ENCODE measurements at places on chromosomes 5 and 9.

DNA sequence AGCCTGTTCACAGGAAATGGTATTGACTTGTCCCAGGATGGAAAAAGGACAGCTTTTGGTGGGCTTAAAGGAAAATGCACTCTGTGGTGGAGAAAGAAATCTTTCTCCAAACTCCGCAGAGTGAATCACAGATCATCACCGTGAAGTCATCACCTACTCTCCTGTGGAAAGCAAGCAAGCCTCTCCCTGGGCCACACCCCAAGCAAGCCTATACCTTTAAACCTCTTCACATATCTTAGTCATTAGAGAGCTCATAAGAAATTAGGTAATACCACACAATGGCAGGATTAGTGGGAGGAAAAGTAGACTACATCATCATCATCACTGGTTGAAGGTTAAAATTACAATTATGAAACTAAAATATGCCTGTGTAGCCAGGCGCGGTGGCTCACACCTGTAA is 23.2 kb downstream of the TLE1 start:
- H3K4me1 ChIP-seq, result no peaks in the 10 kb centered on the region
- H3K27me3 ChIP-seq, result no peaks in the 10 kb centered on the region
- H3K36me3 ChIP-seq, result no peaks in the 10 kb centered on the region
- no peak overlapping the region for H3K4me3 ChIP-seq

GRCh38 chr5:78593465-78593864 is 55.1 kb downstream of the LHFPL2 start:
- H3K4me1 ChIP-seq, result peaks cover 53% of the 10 kb centered on the region
- no peaks in the 10 kb centered on the region for H3K27me3 ChIP-seq
- H3K4me3 ChIP-seq, result no peak overlapping the region
- no peaks in the 10 kb centered on the region for H3K36me3 ChIP-seq
- DNase-seq, result no peak

GRCh38 chr9:132216861-132217619 is 55.2 kb downstream of the NTNG2 start:
- H3K4me1 ChIP-seq, result peaks cover 11% of the 10 kb centered on the region
- DNase-seq, result no peak
- no peaks in the 10 kb centered on the region for H3K36me3 ChIP-seq
- H3K4me3 ChIP-seq, result no peak overlapping the region
- H3K27me3 ChIP-seq, result no peaks in the 10 kb centered on the region

- 0 out of 2 replicates have a peak, but pooled peaks cover 5% of the 10 kb centered on the region for H3K27me3 ChIP-seq
- peaks cover 7% of the 10 kb centered on the region for H3K4me1 ChIP-seq
- DNase-seq, result no peak
These were observed 30.4 kb upstream of the B4GALT1 start for GRCh38 chr9:33197279-33198152.

GRCh38 chr9:99970481-99970880 is 64.0 kb downstream of the STX17 start:
- H3K4me3 ChIP-seq, result no peak overlapping the region
- no peak for DNase-seq
- H3K36me3 ChIP-seq, result no peaks in the 10 kb centered on the region
- H3K27ac ChIP-seq, result no peak overlapping the region
- H3K4me1 ChIP-seq, result peaks cover 15% of the 10 kb centered on the region

GRCh38 chr5:37751227-37751626 is 88.6 kb downstream of the GDNF start:
- no peak for DNase-seq
- H3K4me3 ChIP-seq, result no peak overlapping the region
- no peaks in the 10 kb centered on the region for H3K36me3 ChIP-seq
- no peaks in the 10 kb centered on the region for H3K4me1 ChIP-seq

- H3K27ac ChIP-seq, result no peak overlapping the region
- peaks cover 6% of the 10 kb centered on the region for H3K27me3 ChIP-seq
- H3K36me3 ChIP-seq, result no peaks in the 10 kb centered on the region
- H3K4me3 ChIP-seq, result no peak overlapping the region
- no peak for DNase-seq
- no peaks in the 10 kb centered on the region for H3K4me1 ChIP-seq
These were observed 46.2 kb upstream of the PCSK5 start for GRCh38 chr9:75844321-75844720.

DNA sequence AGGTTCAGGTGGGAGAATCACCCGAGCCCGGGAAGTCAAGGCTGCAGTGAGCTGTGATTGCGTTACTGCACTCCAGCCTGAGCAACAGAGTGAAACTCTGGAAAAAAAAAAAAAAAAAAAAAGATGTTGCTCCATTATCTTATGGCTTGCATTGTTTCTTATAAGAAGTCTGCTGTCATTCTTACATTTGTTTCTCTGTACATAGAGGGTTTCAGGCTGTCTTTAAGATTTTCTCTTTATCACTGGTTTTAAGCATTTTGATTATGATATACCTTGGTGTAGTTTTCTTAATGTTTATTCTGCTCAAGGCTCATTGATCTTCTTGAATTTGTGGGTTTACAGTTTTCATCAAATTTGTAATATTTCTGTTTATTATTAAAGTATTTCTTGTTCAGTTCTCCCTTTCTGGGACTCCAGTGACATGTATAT is 35.2 kb downstream of the MVB12B start:
- no peak for DNase-seq
- no peak overlapping the region for H3K4me3 ChIP-seq
- H3K4me1 ChIP-seq, result no peaks in the 10 kb centered on the region
- H3K27me3 ChIP-seq, result no peaks in the 10 kb centered on the region

DNA sequence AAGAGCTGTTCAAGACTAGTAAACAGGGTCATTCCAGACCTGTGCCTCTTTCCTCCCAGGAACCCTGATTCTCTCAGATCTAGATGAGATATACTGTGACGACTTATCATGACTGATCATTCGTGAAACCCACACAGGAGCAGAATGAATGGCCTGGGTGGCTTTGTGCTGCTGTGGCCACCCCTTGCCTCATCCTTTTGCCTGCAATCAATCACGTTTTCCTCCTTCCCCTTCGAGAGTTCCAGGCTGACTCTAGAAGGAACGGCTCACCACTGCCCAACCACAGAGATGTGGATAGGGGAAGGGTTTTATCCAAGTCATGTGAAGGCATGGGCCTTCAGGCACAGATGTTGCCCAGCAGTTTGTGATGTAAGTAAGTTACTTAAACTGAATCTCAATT is 5.8 kb downstream of the ANXA6 start:
- no peak overlapping the region for H3K27ac ChIP-seq
- no peaks in the 10 kb centered on the region for H3K36me3 ChIP-seq
- H3K27me3 ChIP-seq, result no peaks in the 10 kb centered on the region
- peaks cover 12% of the 10 kb centered on the region for H3K4me1 ChIP-seq
- H3K4me3 ChIP-seq, result no peak overlapping the region

DNA sequence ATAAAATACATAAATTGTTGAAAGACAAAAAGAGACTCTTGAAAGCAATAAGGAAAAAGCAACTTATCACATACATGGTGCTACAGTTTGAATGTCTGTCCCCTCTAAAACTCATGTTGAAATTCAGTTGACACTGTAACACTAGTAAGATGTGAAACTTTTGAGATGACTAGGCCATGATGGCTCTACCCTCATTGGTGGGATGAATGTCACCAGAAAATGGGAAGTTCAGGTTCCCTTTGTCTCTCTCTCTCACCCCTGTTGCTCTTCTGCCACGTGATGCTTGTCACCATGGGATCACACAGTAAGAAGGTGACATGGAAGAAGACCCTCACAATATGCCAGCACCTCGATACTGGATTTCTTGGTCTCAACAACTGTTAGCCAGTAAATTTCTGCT is 50.3 kb upstream of the SPTLC1 start:
- H3K36me3 ChIP-seq, result no peaks in the 10 kb centered on the region
- DNase-seq, result no peak
- no peak overlapping the region for H3K27ac ChIP-seq
- H3K4me1 ChIP-seq, result no peaks in the 10 kb centered on the region

GRCh38 chr5:175861337-175862130 is 9.8 kb upstream of the CPLX2 start:
- H3K4me3 ChIP-seq, result peak overlapping the region; percentile 26
- H3K27ac ChIP-seq, result peak overlapping the region; percentile 65
- H3K4me1 ChIP-seq, result peaks cover 33% of the 10 kb centered on the region
- DNase-seq, result peak; percentile 98
- H3K27me3 ChIP-seq, result peaks cover 6% of the 10 kb centered on the region

GRCh38 chr5:1098986-1099597 is 12.8 kb downstream of the SLC12A7 start:
- H3K27me3 ChIP-seq, result no peaks in the 10 kb centered on the region
- H3K36me3 ChIP-seq, result no peaks in the 10 kb centered on the region
- H3K4me3 ChIP-seq, result no peak overlapping the region
- no peak for DNase-seq
